ENCODE measurements at places on chromosomes 3 and 15.

GRCh38 chr3:78809966-78810365 lies 957.8 kb downstream of the ROBO1 start:
- DNase-seq, result peak; percentile 79

DNA sequence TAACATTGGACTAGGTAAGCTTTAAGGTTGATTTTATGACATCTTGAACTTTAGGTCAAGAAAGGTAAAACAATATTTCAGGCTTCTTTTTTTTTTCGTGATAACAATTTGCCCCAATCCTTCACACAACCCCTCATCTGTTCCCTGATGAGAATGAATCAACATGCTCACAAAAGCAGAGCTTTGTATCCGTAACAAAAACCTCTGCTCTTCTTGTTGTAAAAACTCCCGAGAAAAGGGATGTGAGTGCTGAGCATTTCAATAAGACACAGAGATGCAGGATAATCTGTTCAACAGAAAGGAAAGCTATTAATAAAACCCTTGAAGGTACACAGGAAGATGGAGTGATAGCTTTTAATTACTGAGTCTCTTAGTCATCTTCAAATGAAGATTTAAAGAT lies 94.3 kb downstream of the RAD18 start:
- DNase-seq, result no peak

DNA sequence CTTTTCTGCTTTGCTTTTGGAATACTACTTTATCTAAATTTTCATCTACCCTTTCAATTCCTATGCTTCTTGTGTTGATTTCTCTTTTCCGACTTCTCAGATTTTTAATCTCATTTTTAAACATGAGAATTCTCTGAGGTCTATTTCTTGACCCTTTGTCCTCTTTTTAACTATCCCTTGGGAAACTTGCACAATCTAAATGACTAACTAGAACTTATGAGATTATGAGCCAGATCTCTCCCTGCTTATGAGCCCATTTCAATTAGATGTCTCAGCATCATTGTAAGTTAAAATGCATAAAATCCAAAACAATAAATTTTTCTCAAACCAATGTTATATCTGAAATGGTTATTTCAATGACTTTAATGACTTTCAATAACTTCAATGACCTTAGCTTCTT lies 296.9 kb upstream of the AGTR1 start:
- no peak for DNase-seq

- no peak for DNase-seq
Measured at GRCh38 chr15:51046799-51047449, 47.8 kb downstream of the TNFAIP8L3 start.

- DNase-seq, result no peak
Measured at GRCh38 chr3:171967137-171967783, 72.1 kb upstream of the FNDC3B start.

- no peak for DNase-seq
Measured at GRCh38 chr3:73591286-73591800, 33.4 kb downstream of the PDZRN3 start.

- DNase-seq, result no peak
Measured at GRCh38 chr15:94306700-94307650, 75.6 kb downstream of the MCTP2 start.

DNA sequence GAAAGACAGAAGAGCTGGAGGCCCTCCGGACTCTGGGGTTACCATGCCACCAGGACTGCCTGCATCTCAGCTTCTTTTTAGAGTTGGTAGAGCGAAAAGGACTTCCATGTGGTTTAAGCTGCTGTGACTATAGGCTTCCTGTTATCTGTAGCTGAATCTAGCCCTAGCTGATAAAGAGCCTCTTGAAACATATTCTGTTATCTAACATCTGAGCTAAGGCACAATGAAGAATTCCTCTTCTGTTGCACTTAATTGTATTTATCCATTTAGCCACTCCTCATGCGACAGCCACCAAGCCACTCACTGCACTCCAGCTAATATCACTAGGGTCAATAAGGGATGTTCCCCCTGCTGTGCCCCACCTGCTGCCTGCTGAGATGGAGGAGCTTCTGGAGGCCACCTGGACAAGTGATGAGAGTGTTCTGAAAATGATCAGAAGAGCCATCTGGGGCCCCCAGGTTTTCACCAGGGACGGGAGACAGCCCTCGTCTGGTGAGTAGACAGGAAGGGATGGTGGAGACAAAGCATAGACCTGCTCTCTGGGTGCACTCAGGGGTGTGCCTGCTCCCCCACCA lies 94.6 kb upstream of the PLXNA1 start:
- DNase-seq, result no peak

DNA sequence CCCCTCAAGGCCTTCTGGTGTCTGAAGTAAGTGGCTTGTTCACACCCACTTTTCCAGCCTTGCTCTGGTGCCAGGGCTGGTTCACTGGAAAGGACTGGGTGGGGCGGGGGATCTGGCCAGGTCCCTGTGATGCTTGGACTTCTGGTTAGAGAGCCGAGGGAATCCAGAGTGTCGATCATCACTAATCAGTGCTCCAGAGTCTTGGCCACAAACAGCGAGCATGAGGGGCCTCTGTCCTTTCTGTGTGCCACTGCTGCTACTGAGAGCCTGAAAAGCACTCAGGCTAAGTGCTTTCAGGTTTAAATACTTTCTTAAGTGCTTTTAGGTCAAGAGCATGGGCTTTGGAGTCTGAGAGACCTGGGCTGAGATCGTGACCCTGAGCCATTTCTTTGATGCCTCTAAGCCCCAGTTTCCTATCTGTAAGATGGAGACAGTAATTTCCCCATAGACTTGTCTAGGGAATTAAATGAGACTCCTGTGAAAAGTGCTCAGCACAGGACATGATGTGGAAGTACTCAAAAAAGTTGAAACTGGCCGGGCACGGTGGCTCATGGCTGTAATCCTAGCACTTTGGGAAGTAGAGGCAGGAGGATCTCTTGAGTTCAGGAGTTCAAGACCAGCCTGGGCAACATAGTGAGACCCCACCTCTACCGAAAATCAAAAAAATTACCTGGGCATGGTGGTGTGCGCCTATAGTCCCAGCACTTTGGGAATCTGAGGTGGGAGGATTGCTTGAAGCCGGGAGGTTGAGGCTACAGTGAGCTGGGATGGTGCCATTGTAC lies 53.8 kb upstream of the SEC22A start:
- DNase-seq, result no peak

- no peak for DNase-seq
Measured at GRCh38 chr15:88747111-88747510, 56.1 kb upstream of the ACAN start.

- DNase-seq, result no peak
Measured at GRCh38 chr3:81048058-81048665, 713.3 kb downstream of the GBE1 start.

- no peak for DNase-seq
Measured at GRCh38 chr3:194875581-194876402, 190.1 kb downstream of the FAM43A start.

DNA sequence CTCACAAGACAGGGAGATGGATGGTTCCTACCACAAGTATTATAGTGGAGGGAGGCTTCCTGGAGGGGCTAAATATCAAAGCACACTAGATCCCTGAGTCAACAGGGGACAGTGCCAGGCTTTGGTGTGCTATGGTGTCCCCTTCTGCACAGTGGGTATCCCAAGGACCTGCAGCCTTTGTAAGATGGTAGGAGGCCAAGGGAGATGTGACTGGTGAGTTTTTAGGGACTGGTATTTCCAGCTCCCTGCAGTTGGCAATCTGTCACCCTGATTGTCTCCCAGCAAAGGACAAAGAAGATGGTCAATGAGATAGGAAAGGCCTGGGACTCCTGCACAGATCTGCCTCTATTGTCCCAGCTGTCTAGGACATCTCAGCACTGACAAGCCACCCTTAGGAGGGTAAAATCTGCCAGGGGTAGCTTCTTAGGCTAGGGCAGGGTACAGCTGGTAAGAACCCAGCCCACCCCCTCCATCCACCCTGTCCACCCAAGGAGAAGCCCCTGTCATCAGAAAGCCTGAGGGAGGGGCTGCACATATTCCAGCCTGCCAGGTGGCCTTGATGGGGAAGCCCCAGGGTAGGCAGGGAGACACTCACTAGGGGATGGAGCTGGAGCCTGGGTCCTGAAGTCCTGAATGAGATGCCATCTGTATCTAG lies 631 bp downstream of the CYP1A1 start:
- no peak for DNase-seq

GRCh38 chr3:111690242-111690641 lies 95.1 kb upstream of the ZBED2 start:
- no peak for DNase-seq

GRCh38 chr15:90419738-90420406 lies 31.8 kb downstream of the IQGAP1 start:
- no peak for DNase-seq

GRCh38 chr3:126357295-126358037 lies at the start of gene KLF15:
TSS of gene KLF15 (minus strand) at chr3:126357408. CDS start at chr3:126352922, 4,486 bp downstream.
- DNase-seq, result peak; percentile 56

DNA sequence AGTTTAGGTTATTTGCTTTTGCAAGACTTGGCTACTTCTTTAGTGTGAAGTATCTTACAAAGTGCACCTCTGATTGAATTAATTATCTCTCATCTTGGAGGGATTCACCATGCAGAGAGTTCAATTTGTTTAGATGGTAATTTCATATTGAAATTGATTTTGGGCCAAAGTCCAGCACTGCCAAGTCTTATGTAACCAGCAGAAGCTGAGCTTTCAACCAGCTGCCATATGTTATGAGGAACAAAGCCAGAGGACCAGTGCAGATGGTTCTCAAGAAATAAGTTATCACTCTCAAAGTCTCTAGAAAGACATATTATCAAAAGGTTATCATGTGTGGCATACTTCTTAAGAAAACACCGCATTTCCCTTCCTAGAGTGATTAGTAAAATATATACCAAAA lies 29.0 kb downstream of the ABHD6 start:
- peak; percentile 45 for DNase-seq

DNA sequence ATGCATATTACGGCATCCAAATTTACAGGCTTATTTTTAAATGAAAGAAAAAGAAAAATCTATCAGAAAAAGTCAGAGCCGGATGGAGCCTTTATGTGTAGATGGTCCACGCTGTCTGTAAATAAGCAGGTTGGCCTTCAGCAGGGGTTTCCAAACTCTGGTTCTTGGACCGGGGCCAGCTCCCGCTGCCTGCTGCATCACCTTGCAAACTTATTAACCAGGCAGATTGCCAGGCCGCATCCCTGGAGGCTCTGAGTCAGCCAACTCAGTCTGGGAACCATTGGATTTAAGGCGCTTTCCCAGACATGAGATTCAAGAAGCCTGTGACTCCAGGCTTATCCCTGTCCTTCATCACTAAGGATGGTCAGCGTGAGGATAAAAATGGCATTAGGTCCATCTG lies 212.4 kb downstream of the OPA1 start:
- DNase-seq, result peak; percentile 88
